ENCODE measurements at places on chromosomes 7 and 10. TPM values are rescaled to one million over a fixed set of nuclear protein-coding genes. Genes with fewer than 3 reads are reported as not detected.

DNA sequence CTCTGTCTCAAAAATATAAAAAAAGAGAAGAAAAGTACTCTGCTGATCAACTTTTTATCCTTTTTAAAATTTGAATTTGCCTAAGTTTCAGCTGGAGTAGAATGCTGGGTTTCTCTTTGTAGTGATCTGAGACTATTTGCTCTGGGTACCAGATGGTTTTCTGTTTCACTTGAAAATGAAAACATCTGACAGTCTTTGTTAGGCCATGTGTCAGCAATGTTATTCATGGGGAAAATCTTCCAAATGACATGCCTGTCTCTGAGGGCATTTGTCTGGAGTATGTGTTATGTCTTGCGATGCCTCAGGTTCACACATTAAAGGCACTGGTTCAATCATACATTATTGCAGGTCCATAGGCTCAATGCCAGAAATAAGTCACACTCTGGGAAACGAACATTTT, 175.3 kb upstream of the TMEM229A start:
- DNase-seq = no peak

DNA sequence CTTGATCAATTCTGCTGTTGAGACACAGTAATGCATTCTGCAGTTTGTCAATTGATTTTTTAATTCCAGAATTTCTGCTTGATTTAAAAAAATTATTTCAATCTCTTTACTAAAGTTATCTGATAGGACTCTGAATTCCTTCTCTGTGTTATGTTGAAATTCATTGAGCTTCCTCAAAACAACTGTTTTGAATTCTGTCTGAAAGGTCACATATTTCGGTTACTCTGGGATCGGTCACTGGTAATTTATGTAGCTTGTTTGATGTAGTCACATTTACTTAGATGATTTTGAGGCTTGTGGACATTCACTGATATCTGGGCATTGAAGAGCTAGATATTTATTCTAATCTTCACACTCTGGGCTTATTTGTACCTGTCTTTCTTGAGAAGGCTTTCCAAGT, 67.2 kb upstream of the NME8 start:
- no peak for DNase-seq

DNA sequence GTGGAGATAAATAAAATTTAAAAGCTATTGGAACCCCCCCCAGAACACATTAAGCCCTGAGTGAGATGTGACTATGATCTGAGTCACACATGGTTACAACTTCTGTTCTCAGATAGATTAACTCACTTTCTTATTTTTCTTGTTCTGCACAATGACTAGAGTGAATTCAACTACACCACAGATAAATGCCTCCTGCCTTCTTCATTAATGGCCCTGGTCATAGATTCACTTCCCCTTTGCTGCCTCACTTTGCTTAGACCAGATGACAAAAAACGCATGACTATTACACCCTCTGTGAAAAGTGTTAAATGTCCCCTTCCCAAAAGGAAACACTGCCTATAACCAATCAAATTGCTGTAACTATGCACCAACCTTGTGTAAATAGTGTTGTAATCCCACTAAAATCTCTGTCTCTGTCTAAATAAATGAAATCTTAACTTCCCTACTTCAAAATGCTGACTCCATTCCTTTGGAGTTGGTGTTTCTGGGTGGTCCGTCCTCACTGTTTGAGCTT, 49.4 kb downstream of the AKR1D1 start:
- no peak for DNase-seq

DNA sequence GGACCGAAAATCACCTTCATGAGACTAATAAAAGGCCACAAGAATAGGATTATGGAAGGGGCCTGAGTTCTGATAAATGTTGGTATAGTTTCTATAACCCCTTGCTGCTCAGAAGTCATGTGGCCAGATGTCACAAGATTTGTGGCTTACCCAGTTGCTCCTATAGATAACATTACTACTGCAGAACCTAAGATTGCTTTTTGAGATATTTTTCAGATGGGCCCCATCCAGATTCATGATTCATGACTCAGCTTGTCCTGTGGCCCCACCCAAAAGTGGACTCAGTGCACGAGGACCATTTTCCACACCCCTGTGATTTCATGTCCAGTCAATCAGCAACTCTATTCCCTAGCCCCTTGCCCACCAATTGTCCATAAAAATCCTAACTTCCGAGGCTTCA, 209.0 kb downstream of the ACTR3B start:
- no peak for DNase-seq

DNA sequence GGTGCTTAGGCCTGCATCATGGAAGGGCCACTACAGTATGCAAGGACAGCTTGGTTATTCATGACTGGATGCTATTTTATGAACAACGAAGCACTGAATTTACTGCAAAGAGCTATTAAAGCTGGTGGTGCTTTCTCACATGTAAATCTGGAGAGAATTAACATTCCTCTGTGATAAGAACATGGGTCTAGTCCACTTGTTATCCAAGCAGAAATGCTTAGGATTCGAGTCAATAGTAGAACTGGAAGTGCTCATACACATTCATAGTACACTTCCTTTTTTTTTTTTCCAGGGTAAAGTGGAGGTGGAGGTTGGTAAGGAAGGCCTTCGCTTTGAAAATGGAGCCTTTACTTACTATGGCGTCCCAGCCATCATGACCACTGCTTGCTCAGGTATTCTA, 35.0 kb downstream of the CNNM1 start:
- no peak for DNase-seq

DNA sequence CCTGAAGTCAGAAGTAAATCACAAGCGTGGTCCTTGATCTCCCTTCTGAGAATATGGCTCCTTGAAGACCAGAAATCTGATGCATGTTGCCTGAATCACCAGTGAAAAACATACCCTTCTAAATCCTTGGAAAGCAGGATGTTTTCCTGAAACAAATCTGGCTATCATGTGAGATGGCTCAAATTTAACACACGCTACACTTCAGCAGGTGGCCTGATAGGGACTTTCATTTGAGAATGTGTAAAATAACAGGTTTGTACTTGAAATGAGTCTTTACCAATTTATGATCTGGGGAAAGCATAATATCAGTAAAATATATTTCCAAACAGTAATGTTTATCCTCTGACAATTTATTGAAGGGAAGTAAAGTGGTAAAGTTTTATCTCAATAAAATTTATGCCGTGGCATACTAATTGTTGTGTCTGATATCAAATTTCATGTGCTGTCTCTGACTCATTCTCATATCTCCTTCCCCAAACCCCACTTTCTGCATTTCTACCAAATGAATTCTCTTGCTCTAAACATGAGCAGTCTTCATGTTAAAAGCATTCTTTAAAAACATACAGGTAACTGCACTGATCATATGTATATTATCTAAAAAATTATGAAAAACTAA, 17.4 kb downstream of the CYP3A4 start:
- DNase-seq = no peak

- no peak for DNase-seq
Observed at GRCh38 chr10:90288391-90288933, 569.4 kb downstream of the HTR7 start.

DNA sequence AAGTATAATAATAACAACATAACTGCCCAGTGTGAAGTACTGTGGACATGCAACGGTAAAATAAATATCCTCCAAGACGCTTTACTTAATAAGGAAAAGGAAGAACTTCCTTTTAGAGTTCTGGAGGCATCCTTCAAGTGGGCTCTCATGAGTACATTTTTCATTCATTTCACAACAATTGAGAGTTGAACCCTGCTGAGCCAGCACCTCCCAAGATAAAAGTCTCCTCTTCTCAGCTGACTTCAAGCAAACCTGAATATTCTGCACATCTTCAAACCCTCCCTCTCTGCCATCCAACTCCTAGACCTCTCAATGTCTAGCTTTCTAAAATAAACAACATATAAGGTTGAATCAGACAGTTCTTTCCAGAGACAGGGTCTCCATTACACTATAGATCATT, 7.5 kb downstream of the CCDC71L start:
- no peak for DNase-seq

DNA sequence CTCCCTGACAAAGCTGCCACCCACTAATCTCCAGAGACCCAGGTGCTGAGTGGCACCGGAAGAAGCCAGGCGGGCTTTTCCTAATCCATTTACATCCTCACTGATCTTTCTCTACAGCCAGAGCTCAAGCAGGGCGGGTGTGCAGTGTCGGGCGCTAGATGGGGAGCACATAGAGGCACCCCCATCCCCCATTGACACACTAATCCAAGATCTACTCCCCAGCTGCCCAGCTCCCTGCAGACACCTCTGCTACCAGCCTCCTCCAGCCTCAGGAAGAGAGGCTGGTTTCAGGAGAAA, 22.2 kb downstream of the FRMPD2 start:
- DNase-seq = no peak

DNA sequence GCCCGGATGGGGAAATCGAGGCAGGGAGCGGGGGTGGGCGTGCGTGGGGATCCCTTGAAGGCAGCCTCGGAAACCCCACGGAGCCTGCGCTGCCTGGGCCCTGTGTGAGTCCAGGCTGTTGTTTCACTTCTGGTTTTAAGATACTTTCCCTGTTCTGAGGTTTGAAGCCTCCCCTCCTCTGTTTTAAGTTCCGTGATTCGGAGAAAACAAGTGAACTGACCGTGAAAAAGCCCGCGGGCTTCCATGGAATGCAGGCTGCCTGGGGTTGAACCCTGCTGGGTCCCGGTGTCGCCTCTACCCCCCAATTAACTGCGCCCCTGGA, 401 bp downstream of the LRRC27 start:
- DNase-seq = no peak

GRCh38 chr10:98287321-98287720, 19.3 kb upstream of the LOXL4 start:
- DNase-seq = no peak

GRCh38 chr7:55138663-55139062, 119.8 kb downstream of the EGFR start:
- DNase-seq = no peak

DNA sequence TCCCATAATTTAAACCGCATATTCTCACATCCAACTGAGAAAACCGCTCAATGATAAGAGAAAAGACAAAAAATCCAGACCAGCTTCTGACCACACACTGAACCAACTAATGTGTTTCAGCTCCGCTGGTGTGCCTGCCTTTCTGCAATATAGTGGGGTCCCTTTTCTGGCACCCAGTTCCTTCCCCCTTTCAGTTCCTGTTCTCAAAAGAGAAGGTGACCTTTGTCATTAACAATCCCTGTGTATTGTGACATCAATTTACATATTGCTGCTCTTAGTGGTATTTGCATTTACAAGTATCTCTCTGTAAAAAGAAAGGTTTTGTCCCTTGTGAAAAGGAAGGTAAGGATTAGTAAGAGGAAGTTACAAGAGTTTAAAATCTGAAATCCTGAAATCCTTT, 1.4 kb downstream of the PPP1R17 start:
- DNase-seq = no peak

DNA sequence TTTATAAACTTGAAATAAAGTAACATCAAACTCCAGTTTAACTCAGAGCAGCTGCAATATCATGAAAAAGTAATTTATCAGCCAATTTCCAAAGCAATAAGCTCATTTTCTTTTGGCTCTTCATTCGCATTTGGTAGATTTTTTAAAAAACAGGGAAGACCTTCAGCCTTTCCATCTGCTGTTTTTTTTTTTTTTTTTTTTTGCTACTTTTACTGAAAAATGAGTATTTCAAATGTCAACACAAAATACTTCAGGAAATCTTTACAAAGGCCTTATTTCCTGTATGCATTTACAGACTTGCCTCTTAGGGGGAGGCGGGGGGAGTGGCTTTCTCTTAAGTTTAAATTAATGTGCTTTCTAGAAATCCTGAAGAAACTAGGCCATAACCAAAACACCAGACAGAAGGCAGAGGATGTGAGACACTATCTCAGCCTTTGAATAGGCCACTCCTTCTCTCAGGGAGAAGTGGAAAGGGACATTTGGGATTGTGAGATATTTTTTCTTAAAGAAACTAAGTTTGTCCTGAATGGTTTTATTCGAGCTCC, 91.8 kb downstream of the COL28A1 start:
- no peak for DNase-seq

DNA sequence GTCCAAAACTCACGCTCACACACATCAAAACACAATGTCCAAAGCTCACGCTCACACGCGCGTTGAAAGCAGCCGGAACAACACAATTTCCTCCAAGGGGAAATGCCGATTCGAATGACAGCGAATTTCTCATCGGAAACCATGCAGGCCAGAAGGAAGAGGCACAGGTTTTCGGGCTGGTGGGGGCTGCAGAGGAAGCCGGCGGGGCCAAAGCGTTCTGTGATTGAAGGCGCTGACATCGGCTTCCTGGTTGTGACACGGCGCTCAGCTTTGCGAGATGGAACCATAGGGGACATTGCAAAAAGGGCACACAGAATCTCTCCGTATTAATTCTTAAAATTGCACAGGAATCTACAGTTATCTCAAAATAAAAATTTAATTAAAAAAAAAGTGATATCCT, 61.3 kb downstream of the FOXL3 start:
- DNase-seq = no peak

GRCh38 chr7:50315739-50316671, 11.5 kb downstream of the IKZF1 start:
- no peak for DNase-seq

DNA sequence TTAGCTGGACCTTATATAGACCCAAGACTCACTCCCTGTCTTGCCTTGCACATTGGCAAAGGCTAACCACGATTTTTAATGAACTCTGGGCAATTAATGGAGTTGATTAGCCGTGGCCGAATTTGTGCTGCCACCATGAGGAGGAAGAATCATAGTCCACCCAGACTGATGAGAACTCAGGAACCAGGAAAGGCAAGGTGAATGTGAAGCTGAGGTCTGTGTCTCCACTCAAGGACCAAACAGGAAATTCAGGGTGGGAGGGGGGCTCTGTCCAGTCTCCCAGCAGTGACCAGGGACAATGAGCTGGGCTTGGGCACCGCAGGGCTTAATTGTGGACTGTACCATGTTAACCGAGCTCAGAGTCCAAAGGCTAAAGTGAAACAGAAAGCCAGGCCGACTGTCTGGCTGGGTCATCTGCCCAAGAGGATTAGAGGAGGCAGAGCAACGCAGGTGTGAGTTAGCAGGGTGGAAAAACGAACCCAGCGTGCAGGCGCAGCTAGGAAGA, 127.0 kb upstream of the JCAD start:
- no peak for DNase-seq

GRCh38 chr10:111084366-111085255, 7.8 kb downstream of the ADRA2A start:
- no peak for DNase-seq

DNA sequence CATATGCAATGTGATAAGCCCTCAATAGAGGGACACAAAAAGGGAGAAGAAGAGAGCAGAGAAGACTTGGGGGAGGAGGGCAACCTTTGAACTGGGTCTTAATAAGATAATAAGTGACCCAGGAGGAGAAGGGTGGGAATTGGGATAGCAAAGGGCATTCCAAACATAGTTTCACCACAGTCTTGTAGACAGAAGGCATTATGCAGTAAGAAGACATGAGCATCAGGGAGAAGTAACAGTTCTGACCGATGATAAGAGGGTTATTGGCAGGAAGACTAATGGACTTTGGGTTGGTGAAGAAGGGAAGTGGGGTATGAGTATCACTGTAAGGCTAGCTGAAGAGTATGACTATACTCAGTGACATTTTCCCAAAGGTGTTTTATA, 63.6 kb downstream of the TES start:
- DNase-seq = no peak

GRCh38 chr7:17661982-17662585, 278.2 kb downstream of the SNX13 start:
- no peak for DNase-seq

Gene SNCG
- total RNA-seq = 14.7 TPM

Gene LAMB1
- total RNA-seq = 60.0 TPM

Gene PHYH
- 163 TPM for total RNA-seq

Gene IFIT1B
- not detected for total RNA-seq

Gene CYP2E1
- total RNA-seq = 1.1 TPM

Gene CCDC146
- total RNA-seq = 4.7 TPM

Gene GPR37
- total RNA-seq = not detected

Gene HKDC1
- not detected for total RNA-seq
